ENCODE measurements at places on chromosomes 6 and 20.

- no peak for DNase-seq
These were observed 8.3 kb upstream of the PCMTD2 start for GRCh38 chr20:64247307-64247618.

GRCh38 chr6:48766349-48766748 lies 655.4 kb upstream of the PTCHD4 start:
- peak; percentile 63 for DNase-seq

GRCh38 chr20:11651138-11651537 lies 266.6 kb upstream of the BTBD3 start:
- no peak for DNase-seq

DNA sequence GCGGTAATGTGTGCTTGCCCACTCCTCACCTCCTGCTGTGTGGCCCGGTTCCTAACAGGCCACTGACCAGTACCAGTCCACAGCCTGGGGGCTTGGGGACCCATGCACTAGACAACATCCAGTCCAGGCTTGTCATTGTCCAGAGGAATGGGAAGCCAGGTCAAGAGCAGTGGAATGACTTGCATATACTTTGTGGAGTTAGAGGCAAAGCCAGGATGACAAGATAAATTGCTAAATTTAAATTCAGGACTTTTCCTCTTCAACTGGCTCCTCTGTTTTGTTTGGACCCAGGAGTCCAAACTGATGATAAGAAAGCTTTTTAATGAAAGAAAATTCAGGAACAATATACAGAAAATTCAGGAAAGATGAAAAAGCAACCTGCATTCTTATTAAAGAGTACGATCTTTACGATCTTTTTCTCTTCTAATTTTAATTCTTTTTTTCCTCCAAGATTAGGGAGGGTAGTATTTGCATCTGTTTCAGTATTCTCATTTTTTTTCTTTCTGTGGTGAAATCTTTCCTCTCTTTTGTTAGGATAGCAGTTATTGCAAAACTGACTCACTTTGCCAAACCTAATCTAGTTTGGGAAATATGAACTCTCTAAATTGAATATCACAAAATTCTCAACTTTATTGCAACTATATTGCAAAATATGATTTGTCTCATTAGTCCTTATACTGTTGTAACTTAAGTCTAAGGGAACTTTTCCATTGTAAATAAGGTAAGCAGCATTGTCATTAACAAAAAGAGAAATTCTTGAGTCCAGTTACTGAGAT lies 48.2 kb downstream of the DCBLD1 start:
- DNase-seq, result no peak

DNA sequence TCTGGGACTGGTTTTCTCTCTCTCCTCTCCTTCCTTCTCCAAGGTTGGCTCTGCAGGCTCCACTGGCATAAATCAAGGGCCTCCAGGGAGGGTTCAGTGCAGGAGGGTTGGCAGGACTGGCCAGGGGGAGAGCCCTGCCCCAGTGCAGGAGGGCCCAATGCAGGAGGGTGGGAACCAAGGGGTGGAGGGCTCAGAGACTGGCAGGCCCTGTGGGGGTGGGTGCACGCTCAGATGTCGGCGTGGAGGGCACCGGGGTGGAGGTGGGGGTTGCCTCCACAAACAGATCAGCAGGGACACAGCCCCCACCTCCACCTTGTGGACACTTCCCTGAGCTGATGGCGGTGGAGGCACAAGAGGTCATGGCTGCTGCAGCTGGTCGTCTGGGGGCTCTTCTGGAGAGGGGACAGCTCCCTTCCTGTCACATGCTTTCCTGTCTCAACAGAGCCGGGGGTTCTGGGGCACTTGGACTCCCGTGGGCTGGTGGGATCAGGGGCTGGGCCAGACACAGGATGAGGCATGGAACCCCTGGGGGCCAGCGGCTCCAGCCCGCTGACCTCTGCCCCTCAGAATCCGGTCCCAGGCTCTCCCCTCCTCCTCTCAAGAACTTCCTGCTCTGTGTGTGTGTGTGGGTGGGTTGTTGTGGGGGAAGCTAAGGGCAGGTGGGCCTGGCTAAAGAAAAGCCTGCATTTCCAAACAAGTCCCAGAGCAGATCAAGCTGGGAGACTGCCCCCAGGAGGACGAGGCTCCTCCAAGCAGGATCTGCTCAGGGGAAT lies 2.7 kb upstream of the ABHD16B start:
- DNase-seq, result peak; percentile 25

DNA sequence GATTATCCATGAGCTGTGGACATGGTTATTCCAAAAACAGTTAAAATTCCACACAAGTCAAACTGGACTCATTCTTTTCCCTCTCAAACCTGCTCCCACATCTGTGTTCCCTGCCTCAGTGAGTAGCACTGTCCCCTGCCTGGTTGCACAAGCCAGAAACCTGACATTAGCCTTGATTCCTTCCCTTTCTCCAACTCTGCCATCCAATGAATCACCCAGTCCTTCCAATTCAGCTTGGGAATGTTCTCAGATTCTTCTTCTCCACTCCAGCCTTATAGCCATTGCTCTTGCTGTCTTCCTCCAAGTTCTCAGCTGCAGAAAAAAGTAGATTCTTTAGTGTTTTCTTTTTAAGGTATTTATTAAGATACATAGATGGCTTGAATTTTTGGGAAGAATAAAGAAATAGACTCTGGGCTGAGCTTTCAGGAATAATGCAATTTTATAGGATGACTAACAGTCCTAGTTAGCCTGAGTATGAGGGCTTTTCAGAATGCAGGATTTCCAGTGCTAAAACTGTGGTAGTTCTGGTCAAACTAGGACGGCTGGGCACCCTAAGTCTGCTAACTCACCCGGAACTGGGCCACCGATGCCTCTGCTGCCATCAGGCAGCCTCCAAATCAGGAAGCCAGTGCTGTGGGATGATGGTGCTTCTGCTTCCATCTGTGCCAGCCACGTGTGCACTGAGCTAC lies 18.2 kb upstream of the SASH1 start:
- peak; percentile 71 for DNase-seq

- no peak for DNase-seq
These were observed 35.5 kb downstream of the DHX35 start for GRCh38 chr20:38997622-38998021.

GRCh38 chr6:148455225-148455624 lies 112.6 kb downstream of the SASH1 start:
- no peak for DNase-seq

DNA sequence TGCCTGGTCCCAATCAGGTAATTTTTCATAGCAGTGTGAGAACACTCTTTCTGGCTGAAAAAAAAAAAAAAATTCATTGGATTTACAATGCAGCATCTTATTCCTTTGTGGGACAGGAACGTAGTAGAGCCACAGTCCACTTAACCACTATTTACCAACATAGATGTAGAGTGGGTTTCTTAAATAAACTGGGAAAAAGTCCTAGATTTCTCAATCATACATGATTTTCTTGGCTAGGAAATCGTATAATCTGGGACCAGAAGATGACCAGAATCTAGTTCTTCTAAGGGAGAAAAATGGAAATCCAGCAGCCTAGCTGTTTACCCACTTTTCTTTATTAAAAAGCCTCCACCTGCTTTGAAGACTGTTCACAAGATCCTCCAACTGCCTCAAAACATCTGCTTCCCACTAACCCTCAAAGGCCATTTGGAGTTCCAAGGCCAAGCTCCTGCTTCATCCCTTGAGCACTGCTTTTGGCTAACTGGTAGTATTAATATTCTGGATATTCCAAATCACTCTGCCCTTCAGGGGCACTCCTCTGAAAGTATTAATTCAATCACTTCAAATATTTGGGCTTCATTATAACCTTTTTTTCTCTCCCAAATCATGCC lies 70.4 kb downstream of the FYN start:
- DNase-seq, result no peak

DNA sequence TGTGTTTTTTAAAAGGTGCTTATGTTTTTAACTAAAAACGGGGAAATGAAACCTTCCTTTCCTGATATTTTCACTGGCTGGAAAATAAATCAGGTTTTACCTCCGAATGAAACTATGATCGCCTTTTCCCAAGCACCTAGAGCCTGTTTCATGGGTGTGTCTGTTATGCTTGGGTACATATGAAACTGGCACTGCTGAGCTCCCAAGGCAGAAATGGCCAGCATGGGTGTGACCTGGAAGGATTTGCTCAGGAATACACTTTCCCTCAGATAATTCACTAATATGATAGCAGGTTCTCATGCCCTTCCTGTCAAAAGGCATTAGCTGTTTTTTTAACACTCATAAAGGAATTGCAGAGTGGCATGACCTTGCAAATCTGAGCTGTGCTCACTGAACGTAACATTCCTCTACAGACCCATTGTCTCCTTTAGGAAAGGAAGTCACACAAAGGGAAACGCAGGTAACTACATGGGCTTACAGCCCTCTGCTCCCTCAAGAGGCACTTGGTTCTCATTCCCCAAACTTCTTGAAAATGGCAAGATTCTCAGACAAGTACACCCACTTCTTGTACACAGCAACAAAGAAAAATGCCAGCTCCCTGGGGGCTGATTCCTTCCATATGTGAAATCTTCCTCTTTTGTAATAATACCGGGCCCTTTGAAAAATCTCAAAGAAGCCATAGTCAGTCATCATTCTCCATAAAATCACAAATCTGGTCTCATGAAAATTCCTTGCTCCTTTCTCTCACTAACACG lies 72.7 kb downstream of the METTL24 start:
- no peak for DNase-seq

DNA sequence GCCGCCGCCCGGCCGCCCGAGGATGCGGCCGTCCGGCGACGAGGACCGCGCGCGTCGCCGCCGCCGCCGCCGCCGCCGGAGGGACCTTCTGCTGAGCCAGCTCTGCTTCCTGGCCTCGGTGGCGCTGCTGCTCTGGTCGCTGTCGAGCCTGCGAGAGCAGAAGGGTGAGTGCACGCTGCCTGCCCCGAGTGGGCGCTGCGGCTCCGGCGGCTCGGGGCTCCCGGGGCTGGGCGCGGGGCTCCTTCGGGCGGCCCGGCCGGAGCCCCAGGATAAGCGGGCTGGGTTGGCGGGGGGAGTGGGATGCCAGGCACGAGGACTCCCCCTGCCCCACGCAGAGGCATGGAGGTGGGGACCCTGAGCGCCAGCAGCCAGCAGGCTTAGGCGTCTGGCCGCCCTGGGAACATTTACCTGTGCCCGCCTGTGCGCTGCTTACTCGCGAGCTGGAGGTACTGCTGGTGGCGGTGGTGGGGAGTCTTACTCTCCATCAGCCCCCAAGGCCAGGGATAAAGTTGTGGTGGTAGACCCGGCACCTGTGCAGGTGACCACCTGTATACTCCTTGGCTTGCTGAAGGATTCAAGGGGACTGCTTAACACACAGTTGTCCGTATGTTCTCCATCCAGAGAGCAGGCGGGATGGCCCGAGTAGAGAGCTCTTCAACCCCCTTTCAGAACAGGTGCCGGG lies 520 bp downstream of the SLC24A3 start:
- DNase-seq, result no peak

- no peak for DNase-seq
These were observed 2.7 kb downstream of the SGK1 start for GRCh38 chr6:134315189-134315588.

GRCh38 chr6:41850861-41851260 lies 44.3 kb downstream of the USP49 start:
- no peak for DNase-seq

DNA sequence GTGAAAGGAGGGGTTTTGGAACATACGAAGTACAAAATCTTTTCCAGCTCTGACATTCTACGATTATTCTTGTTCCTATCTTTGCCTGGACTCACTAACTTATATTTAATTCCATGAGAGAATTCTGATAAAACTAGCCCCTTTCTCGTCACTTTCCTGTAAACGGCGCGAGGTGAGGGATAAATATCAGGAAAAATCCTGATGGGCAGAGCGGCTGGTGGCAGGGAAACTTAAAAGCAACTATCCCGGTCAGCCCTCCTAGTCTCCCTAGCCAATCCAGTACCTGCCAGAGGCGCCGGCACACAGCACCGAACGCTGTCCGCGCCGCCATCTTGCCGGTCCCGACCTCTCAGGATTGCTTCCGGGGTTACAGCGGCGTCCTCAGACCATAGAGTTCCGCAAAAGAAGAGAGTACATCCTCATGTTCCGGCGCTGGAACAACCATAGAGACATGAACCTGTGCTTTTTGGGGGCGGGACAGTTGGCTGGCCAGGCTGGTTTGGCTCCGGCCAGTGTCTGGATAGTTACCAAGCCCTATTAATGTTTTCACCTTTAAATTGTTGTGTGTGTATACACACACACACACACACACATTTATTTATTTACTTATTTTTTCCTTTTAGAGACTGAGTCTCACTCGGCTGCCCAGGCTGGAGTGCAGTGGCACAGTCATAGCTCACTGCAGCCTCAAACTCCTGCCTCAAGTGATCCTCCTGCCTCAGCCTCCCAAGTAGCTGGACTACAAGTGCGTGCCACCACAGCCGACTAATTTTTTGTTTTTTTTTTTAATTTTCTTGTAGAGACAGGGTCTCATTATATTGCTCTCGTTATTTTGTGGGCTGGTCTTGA lies at the start of gene MRPS10:
TSS of gene MRPS10 (minus strand) at position 343 of the 849 bp plus-strand sequence. CDS start at position 331, 12 bp downstream.
- peak; percentile 95 for DNase-seq

DNA sequence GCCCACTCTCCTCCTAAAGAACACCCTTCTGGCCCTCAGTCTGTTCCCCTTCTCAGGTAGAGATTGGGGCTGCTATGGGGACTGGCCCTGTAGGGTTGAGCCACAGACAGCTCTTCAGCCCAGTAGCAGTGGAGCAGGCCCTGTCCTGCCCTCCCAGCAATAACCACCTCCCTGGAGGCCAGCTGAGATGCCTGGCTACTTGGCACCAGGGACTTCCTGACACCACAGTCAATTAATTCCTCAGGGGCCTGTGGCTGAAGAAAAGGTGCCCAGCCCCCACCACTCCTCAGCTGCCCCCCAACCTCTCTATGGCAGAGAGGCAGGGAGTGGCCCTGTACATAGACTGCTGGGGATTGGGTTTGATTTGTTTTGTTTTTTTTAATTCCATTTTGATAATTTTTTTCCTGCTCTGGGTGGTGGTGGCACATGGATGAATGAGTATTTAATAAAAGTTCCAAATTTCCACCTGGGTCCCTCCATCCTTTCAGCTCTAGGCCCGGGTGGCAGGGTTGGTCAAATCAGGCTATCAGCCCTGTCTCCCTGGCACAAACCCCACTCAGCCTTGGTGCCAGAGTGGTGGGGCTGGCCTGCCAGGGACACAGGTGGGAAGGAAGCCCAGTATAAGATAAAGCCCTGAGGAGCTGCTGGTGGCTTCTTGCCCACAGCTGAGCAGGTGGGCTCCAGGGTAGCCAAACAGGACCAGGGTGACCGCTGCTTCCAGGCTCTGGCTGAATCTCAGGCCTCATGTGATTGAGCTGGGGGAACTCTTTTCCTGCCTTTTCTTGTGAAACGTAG lies 1.9 kb upstream of the DEF6 start:
- no peak for DNase-seq

DNA sequence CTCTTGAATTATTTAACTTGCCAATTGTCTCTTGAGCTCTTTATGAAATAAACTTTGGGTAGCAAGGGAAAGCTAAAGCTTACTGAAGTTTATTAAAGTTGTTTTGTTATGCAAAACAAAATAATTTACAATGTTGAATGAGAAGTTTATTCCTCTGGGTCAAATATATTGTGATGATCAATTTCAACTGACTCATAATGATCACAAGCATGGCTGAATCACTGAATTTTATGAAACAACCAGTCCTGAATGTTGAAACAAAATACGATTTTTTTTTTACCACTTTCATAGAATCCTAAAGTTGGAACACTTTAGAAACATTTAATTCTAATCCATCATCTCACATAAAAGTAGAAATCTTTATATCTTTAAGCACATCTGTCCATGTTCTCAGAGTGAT lies 110.3 kb downstream of the RWDD2A start:
- no peak for DNase-seq
